ENCODE measurements at places on chromosomes 4 and X. TPM values are rescaled to one million over a fixed set of nuclear protein-coding genes. Genes with fewer than 3 reads are reported as not detected.

- ATAC-seq = no peak
Measured at GRCh38 chr4:103156106-103156505, 42.0 kb downstream of the CENPE start.

DNA sequence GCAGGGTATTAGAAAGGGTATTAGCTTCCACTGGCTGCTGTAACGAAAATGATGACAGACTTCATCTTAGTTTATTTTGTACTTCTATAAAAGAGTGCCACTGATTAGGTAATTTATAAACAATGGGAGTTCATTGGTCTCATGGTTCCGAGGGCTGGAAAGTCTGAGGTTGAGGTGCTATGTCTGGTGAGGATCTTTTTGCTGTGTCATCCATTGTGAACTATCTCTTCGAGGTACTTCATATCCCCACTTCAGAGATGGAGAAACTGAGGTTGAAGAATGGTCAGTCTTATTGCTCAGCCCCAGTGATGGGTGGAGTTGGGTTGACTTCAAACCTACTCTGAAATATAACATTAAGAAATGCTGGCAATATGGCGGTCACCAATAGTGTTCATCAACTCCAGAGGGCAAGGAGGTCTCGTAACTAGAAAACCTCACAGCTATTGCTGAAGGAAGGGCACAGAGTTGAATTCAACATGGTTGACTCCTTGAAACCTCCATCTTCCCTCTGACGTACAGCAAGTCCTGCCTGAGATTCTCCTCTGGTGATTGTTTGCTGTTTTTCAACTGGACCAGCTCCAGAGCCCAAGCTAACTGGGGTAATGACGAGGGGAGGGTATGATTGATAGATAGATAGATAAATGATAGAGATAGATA, 53.6 kb upstream of the SHOX start:
- ATAC-seq = no peak

Gene SYP
- total RNA-seq = 67.2 TPM

Gene NALF2
- total RNA-seq = 0.22 TPM

DNA sequence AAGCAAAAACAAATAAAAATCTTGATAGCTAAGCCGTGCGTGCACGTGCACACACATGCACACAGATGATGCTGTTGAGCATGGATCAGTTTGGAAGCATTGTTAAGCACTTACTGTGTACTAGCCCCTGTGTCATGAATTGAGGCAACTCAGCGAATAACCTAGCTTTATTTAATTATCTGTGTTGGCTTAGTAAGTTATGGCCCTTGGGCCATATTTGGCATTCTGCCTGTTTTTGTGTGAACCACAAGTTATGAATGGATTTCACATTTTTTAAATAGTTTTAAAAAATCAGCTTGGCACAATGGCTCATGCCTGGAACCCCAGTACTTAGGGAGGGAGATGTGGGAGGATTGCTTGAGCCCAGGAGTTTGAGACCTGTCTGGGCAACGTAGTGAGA, 113.6 kb upstream of the CBLL2 start:
- no peak for ATAC-seq

GRCh38 chrX:4830880-4831557, 1117.6 kb upstream of the PRKX start:
- no peak for ATAC-seq

DNA sequence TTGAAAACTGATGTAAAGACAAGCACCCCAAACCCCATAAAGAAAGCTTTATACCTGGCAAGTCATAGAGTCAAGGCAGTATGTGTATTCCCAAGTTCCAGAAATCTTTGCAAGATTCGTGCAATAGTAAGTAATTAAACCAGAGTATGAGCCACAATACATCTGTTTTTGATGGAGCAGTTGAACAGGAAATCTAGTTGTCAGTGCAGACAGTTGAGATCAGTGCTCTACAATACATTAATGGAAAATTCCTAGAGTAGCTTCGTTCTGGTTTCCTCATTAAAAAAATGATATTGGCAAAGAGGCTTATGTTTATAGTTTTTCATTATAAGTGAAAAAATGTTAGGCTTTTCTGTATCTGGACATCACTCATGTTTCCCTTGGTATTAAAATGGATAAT, 575.3 kb downstream of the TRIML1 start:
- no peak for ATAC-seq

Gene JADE1
- 34.2 TPM for total RNA-seq

- ATAC-seq = no peak
Measured at GRCh38 chrX:69919749-69920148, 130.0 kb downstream of the AWAT2 start.

Gene SLC26A1
- 2.9 TPM for total RNA-seq

GRCh38 chrX:134908356-134908755, 82.4 kb upstream of the SMIM10 start:
- peak; percentile 66 for ATAC-seq

DNA sequence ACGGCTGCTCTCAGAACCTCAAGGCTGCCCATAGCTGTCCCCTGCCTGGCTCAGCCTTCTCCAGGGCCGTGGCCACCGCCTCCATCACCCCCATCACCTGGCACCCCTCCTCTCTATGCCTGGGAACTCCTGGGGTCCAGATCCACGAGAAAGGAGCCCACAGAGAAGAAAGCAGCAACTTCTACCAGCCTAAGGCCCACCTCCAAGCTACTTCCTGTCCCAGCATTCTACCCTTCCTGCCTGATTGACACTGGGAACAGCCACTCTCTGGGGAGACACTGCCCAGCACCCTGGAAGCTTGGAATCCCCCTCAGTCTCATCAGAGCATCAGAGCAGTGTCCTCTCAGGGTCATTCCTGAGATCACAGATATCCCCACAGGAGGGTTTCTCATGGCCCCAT, 36.9 kb upstream of the PROM1 start:
- ATAC-seq = no peak

Gene GRIA2
- 89.7 TPM for total RNA-seq

DNA sequence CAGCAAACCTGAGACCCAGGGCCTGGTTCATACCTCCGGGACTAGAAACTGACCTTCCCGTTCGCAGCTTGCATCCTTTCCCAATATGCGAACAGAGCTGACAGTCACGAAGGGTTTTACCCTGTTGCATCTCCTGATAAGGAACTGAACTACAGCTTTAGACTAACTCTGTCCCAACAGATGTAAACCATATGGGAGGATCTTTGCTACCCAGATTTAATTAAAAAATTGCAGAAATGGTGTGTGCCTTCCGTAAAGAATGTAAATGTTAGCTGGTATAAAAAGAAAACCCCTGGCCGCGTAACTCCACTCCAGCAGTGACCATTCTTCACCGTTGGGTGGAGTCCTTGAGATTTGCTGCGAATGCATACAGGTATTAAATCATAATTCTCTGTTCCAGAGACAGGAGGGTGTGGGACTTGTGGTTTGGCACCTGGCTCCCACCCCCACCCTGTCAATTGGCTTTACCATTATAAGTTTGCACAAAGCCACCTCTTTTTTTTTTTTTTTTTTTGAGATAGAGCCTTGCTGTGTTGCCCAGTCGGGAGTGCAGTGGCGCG, 40.6 kb upstream of the SORCS2 start:
- no peak for ATAC-seq

GRCh38 chr4:38610521-38610920, 53.5 kb upstream of the KLF3 start:
- ATAC-seq = no peak

Gene EXOC1L
- not detected for total RNA-seq

Gene GRIA3
- 10.0 TPM for total RNA-seq

DNA sequence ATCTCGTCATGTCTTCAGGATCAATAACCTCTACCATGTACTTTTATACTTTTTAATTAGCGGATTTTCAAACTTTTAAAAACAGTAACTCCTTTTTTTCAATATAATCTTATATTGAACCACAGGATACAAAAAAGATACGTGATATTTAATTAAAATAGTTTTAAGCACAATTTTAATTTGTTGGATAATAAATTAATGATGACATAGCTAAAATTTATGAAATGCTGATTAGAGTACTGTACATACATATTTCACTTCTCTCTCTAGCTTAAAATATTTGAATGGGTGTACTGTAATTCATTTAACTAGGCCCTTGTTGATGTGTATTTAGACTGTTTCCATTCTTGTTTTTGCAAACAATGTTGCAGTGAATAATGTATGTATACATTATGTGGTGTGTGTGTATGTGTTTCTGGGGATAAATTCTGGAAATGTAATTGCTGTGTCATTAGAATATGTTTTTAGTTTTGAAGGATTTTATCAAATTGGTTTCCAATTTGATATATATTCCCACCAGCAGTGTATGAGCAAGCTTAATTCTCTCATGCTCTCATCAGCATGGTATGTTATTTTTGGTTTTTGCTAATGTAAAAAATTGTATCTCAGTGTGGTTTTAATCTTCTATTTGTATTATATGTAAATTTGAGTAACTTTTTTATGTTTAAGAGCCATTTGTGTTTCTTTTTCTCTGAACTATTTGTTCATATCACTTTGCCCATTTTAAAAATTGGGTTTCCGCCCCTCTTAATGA, 66.4 kb downstream of the CDKL5 start:
- no peak for ATAC-seq

DNA sequence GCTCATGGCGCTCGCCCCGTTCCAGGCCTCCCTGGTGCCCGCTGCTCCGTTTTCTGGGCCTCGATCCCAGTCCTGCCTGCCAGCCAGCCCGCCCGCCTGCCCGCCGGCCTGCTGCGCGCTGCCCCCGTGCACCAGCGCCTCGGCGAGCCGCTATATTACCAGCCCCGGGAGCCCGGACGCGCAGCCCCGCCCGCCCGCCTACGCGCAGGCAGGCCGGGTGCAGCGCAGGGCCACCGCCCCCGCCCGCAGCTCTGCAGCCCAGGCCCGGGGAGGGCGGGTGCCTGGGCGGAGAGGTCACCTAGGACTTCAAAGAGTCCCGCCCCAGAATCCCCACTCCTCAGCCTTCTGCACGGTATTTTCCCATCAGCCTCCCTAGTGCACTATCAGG, at the start of gene MAOB:
Gene MAOB (minus strand): TSS at position 157 of the 388 bp plus-strand sequence. CDS start 151 bp downstream, at position 6.
- ATAC-seq = peak; percentile 80

All from motor neuron (in vitro differentiated cells).